ENCODE measurements at places on chromosomes 2 and 18.

GRCh38 chr2:45588158-45588829 is 22.8 kb downstream of the SRBD1 start:
- DNase-seq, result no peak

DNA sequence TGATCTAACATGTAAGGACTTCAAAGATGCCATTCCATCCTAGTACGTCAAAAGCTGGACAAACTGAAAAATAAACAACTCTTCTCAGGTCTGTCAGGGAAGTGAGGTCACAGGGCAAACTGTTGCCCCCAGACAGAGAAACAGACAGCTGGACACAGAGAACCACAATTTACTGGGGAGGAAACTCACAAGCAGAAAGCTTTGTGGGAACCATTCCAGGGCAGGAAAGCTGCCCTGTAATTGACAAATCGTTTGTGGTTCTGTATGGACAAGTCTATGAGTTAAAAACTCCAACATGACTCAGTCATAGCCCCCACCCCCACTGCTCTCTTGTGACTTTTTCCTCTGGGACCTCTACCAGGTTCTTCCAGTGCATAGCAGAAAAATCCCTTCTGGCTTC is 28.4 kb downstream of the MCEE start:
- DNase-seq, result peak; percentile 83

GRCh38 chr2:183866666-183867065 is 731.7 kb upstream of the ZNF804A start:
- peak; percentile 58 for DNase-seq

DNA sequence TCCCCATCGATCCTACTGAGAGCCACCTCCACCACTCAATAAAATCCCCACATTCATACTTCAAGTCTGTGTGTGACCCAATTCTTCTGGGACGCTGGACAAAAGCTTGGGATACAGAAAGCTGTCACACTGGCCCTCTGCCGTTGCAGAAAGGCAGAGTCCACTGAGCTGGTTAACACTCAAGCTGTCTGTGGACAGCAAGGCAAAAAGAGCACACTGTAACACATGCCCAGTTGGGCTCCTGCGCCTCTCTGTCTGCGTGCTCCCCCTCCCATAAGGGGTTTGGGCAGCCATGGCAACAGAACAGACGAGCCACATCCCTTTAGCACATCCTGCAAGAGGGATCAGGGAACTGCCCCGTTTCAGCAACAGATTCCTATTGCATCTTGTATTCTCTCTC is 106.9 kb upstream of the RGPD4 start:
- DNase-seq, result no peak

- no peak for DNase-seq
These were observed 95.5 kb downstream of the ARL4C start for GRCh38 chr2:234401426-234401825.

DNA sequence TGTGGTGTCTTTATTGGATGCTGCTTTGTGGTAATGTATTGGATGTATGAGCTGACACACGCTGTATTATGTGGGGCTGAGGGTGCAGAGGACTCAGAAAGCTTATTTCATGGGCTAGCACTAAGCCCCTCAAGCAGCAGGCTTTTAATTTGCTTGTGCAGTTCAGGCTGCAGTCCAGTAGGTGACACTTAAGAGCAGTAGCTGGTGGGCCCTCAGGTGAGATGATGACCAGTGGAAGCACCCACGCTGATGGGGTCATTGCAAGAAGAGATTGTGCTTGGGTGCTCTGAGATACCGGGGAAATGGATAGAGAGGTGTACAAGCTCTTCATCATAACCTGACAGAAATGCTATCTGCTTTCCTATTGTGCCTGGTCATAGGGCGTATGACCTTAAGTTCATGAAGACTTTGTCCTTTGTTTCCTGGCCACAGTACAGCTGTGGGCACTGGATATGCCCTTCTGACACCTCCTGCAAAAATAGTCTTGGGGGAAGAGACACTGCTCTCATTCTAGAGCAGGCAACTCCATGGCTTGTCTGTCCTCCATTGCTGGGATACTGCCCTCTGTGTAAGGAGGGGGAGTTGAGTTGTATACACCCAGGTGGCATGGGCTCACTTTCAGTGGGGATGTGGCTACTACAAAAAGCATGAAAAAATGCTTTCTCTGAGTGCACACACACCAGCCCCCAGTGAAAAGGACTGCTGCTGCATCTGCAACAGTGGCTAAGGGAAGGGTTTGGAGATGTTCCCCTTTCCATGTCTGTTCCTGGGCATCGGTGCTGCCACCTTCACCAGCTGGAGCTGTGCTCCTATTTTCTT is 205.7 kb upstream of the ZSWIM2 start:
- no peak for DNase-seq
